Activated gamma-delta T cell treated with anti-CD3 and anti-CD28 coated beads, Interleukin-2, amount 50 U/mL, for 16 hours (primary cell): ENCODE measurements at places on chromosomes 12 and 14.

- no peak for DNase-seq
These were observed 48.8 kb downstream of the CIT start for GRCh38 chr12:119828300-119828699.

DNA sequence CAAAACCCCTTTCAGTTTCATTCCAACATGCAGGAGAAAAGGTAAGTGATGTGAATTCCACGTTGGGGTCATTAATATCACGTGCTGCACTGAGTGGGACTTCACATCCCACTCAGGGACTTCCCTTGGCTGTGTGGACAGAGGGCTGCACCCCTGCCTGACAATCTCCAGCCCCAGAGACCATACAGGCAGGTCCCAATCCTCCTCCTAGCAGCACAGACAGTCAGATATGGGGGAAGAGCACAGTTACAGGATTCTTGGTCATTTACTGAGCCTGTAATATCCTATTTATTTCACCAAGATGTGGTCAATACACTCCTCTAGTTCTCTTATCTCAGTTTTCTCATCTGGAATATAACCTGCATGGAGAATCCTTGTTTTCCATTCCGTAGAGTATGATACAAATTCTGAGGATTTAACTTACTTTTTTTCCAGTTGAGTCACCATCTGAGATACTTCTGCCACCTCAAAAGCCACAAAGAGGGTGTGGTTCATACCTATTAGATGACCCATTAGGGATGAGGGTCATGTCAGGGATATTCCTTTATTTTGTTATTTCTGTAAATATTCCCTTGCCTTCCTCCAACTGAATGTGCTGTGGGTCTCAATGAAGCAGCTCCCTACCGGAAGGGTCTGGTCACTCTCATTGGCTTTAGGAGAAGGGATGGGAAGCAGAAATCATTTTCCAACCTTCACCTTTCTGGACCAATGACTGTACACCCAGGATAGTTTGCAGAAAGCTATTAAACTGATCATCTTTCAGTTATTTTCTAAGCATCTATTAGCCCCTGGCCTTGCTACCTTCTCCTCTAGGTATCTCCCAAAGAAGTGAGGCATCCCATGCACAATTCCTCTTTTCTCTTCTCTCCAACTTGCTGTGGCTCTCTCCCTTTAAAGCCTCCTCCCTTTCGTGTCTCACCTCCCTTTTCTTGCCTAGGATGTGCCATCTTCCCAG, 43.0 kb upstream of the NTF3 start:
- DNase-seq = no peak

GRCh38 chr12:109716512-109717389, 3.1 kb downstream of the FAM222A start:
- no peak for DNase-seq

- no peak for DNase-seq
These were observed at the start of gene VSIG10 for GRCh38 chr12:118103601-118104382. Gene VSIG10, minus strand, starts transcription at chr12:118104011. Its CDS starts 340 bp downstream, at chr12:118103671.

DNA sequence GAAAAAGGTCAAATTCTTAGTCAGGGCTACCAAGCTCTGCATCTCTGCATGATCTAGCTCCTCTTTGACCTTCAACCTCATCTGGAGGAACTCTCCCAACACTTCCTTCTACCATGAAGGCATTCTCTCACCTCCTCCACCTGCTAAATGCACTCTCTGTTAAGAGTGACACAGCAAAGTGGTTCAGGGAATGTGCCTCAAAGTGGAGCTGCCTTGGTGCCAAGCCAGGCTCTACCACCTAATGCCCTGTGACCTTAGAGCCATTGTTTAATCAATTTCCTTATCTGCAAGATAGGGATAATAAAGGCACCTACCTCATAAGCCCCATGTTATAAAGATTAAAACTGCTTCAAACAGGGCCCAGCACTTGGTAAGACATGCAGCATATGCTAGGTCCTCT, 236.7 kb downstream of the ANO2 start:
- no peak for DNase-seq

DNA sequence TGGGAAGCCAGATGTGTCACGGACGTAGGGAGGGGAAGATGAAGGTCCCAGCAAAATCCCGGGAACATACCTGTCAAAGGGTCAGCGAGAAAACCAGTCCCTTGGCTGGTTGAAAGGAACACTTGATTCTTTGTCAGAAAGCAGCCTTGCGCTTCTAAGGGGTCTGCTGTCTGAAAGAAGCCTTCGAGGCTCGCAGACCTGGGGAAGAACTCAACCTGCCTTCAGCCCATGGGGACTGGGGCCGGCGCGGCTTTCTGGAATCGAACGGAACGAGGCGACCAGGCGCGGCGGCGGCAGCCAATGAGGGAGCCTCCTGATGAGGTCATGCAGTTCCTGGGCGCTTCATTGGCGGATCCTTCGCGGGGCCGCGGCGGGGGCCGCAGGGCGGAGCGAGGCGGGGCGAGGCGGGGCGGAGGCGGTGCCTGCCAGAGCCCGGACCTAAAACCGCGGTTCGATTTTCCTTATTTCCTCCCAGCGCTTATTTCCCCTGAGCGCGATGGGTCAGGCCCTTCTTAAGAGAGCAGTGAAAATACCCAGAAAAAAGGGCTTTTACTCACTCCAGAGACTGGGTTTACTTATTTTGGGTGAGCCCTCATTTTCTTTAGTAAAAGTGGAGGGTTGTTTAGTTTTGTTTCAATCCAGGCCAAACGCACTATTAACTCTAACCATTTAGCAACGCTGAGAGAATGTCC, 11.8 kb upstream of the TTC7B start:
- DNase-seq = peak; percentile 80

- DNase-seq = no peak
These were observed 5.4 kb downstream of the RIMBP2 start for GRCh38 chr12:130710733-130711080.

DNA sequence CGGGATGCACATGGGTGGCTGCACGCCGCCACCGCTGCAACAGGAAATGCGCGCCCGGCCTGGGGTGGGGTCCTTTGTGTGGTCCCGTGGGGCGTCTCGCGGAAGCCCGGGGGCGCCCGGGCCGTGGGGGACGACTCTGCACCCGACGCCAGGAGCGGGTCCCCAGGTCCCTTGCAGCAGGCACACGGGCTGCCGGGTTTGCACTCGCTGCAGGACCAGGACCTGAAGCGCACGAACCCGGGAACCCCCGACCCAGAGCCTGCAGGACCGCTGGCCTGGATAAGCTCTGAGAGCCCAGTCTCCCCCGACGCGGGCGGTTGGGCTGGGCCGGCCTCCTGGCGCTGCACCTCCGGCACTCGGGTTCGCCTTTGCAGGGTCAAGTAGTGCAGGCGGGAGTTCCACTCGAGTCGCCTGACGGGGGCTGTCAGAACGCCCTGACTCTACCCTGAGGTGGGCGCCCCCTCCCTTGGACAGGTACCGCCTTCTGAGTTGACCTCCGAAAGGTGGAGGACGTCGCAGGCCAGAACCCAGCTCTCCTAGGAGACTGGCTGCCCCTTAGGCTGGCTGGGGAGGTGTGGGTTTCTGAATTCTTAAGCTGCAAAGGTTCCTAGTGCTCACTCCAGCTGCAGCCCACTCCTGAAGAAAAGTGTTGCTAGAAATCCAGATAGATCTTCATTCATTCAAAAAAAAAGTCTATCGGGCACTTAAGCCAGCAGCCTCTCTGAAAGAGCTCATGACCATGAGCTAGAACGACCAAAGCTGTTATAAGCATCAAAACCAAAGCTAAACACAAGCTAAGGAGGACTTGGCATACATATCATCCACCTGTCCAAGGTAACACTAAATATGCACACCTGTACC, 68.0 kb downstream of the RNF34 start:
- DNase-seq = peak; percentile 7

DNA sequence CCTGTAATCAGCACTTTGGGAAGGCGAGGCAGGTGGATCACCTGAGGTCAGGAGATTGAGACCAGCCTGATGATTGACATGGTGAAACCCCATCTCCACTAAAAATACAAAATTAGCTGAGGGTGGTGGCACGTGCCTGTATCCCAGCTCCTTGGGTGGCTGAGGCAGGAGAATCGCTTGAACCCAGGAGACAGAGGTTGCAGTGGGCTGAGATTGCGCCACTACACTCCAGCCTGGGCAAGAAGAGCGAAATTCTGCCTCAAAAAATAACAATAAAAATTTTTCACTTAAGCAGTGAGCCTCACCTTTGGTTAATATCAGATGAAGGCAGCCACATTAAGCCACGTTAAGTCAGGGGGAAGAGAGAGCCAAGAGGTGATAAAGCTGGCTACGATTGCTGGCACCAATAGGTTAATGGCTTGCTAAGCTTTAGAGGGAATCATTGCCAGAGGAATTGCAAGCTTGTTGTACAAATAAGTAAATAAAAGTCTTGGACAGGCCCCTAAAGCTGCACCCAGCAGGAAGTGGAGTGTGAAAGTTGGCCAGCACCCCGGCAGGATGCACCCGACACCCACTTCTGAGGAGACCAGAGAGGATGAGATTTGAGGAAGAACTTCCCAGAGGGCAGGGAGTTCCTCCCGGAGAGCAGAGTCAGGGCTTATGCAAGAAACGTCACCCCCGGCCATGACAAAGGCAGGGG, 41.3 kb upstream of the TESC start:
- no peak for DNase-seq

GRCh38 chr14:104431351-104431928, 148.1 kb upstream of the C14orf180 start:
- no peak for DNase-seq

- DNase-seq = no peak
These were observed 194.4 kb downstream of the EMP1 start for GRCh38 chr12:13390918-13391317.

DNA sequence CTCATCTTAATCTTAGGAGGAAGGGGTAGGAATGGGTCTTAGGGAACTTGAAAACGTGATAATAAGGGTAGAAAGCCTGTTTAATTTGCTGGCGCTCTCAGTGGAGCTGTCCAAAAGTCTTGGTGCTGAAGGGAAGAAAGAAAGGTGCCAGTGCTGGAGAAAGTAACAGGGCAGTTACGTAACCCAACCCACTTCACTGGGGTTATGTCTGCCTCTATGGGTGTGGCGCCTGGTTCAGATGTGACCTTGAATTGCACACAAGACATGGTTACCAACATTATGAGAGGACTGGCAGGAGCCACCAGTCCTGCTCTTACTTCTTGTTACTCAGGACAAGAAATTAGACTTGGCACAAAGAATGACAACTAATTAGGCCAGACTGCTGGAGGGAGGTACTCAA, 18.6 kb upstream of the GPATCH2L start:
- DNase-seq = no peak

DNA sequence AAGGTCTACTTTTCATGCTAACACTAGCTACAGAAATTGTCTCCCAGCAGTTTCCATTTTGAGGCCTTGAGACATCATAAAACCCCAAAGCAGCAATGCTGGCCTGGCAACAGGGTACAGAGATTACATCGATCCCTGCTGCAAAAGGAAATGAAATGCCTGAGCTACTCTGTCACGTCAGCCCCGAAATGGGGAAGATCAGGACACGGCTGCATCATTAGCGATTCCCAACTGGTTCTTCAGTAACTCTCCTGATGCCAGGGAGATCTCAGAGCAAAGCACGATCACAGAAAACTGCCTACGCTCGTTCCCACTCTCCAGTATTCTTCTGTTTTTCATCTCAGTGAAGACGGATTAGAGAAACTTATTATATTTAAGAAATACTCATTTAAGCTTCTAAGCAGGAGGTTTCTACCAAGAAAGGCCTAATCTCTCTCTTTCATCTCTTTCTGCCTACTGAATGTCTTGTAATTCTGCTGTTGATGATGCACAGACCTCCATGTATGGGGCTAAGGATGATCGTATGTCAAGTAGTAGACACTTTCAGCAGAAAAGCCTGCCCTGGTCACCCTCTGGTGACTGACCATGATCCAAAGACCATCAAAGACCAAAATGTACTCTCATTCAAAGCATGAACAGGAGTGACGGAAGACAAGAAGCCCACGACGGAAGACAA, 168.5 kb downstream of the RIMBP2 start:
- no peak for DNase-seq

GRCh38 chr14:61120576-61120975, 139.5 kb downstream of the SLC38A6 start:
- no peak for DNase-seq

DNA sequence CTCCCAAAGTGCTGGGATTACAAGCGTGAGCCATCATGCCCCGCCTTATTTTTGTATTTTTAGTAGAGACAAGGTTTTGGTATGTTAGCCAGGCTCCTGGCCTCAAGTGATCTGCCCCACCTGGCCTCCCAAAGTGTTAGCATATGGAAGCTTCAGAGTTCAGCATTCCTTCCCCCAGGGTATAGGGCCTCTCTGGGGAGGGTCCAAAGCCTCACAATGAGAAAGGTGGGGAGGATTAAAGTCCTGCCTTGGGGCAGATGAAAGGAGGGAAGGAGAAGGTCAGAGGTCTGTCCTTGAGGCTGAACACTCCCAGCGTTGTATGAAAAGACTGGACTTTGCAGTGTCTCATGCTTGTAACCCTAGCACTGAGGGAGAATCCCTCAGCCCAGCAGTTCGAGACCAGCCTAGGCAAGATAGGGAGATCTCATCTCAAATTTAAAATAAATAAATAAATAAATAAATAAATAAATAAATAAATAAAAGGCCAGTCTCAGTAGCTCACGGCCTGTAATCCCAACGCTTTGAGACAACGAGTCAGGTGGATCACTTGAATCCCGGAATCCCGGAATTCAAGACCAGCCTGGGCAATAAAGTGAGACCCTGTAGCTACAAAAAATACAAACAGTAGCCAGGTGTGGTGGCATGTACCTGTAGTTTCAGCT, 22.0 kb upstream of the RCOR1 start:
- no peak for DNase-seq

- no peak for DNase-seq
These were observed 141.5 kb downstream of the CAND1 start for GRCh38 chr12:67410667-67411067.

DNA sequence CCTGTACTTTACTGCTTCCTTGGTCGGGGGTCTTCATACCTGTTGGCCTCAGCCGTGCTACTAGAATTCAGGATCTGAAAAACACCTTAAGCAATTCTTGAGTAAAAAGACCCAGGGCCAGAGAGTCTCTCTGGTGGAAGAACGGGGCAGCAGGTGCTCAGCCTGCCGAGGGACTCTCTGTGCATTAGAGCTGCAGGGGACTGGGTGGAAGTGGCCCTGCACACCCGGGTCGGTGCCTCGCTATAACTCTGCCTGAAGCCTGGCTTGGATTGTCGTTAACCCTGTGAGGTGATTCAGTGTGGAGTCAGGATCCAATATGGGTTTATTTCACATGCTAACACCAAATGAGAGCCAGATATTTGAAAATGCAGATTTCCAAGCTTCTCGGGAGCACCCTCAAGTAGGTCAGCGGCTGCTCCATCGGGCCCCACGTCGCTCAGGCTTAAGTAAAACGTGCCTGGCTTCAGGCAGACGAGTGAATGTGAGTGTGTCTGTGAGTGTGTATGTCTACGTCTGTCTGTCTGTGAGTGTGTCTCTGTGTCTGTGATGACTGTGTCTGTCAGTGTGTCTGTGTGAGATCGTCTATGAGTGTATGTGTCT, 35.1 kb upstream of the C14orf180 start:
- DNase-seq = no peak
